H4 (cell line): ENCODE measurements at places on chromosomes 1 and 21.

GRCh38 chr21:35223480-35224156 is 174.5 kb upstream of the RUNX1 start:
- DNase-seq = no peak

- no peak for DNase-seq
Measured at GRCh38 chr1:40392221-40392620, 18.7 kb downstream of the SMAP2 start.

DNA sequence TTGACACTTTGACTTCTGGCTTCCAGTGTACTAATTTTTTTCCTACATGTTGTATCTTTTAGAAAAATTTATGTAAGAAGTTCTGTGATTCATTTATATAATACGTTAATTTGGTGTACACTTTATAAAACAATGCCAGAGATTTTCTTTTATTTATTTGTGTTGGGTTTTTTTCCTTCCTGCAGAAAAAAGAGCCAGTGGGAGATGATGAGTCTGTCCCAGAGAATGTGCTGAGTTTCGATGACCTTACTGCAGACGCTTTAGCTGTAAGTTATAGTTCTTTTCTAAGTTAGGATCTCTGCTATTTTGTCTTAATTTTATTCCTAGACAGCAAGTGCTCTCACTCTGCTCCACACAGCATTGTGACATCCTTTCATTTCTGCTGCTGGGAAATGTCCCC is 14.4 kb downstream of the SARS1 start:
- no peak for DNase-seq

GRCh38 chr1:7110321-7110720 is 325.1 kb downstream of the CAMTA1 start:
- DNase-seq = no peak

DNA sequence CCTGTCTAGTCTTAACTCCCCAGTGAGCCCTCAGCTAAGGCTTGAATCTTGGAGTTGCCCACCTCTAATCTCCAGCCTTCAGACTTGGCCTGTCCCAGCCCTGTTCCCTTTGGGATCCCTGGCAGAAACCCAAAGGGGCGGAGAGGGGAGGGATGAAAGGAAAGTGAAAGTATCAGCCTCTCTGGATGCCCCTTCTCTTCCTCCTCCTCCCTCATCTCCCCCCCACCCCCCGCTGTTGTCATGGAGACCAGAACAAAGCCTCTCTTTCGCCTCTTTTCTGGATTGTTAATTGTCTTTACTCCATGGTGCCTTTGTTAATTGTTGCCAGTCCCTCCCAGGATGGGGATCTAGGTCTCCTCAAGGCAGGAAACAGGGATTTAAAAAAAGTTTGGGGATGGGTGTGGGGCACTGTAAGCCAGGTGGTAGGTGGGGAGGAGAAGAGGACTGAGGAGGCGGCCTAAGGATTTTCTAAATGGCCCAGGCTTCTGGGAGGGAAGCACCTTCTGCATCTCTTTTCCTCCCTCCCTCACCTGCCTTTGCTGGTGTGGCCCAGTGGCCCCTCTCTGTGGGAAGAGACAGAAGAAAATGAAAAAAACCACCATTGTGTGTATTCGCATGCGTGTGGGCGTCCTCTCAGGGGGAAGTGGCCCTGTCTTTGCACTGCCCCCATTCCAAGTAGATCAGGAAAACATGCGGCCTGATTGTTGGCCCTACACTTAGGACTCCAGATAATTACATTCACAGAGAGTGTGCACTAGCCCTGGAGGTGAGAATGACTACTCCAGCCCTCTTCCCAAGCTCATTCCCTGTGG is 7.5 kb upstream of the SOX13 start:
- DNase-seq = peak; percentile 50

DNA sequence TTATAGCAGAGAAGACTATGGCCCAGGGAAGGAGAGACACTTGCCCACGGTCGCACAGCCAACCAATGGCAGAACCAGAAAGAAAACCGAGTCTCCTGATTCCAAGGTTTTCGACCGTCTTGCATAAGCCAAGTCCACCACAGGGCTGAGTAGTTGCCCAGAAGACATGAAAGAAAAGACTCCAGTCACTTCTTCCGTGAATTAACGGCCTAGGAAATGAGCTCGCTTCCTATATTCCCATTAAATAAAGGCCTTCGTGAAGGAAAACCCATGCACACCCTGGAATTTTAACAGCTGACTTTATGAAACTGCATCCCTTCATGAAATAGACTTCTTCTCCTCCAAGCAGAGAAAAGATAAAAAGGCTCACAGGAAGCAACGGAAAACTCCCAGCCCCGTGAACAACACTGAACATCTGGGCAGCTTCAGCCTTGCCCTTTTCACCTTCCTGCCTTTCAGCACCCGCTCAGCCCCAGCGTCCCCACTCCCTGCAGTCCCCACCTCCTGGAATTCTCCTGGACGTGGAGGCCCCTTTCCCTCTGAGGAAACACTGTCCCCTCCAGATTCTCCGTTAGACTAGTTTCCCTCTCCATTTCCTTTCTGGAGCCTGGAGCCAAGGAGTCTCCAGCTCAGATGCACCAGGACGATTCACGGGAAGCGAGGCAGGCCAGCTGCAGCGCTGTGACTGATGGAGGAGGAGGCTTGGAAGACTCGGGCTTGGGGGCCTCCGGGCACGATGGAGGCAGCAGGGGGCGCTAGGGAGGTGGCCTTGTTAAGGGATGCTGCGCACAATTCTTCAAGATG is 2.7 kb upstream of the MYOC start:
- DNase-seq = peak; percentile 44

GRCh38 chr1:192418552-192419285 is 101.9 kb downstream of the RGS21 start:
- no peak for DNase-seq

DNA sequence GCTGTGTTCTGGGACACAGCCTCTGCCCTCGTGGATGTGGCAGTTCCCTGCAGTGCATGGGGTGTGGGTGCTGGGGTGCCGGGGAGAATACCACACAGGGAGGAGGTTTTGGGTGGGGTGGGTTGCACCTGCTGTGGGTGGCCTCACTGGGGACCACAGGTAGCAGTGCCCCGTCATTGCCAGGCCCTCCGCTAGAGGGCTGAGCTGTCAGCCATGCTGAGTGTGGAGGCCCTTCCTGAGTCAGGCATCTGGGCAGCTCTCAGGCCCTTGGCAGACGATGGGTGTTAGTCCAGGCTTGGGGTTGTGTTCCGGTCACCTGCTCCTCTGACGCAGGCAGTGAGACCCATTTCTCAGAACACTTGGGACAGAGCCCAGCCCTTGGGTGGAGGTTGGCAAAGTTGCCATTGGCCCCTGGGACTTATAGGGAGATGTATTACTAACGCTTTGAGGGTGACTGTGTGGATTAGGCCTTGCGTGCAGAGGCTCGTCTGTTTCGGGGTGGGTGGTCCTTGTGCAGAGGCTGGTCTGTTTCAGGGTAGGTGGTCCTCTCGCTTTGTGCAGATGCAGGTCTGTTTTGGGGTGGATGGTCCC is 23.9 kb downstream of the PCNT start:
- DNase-seq = no peak

DNA sequence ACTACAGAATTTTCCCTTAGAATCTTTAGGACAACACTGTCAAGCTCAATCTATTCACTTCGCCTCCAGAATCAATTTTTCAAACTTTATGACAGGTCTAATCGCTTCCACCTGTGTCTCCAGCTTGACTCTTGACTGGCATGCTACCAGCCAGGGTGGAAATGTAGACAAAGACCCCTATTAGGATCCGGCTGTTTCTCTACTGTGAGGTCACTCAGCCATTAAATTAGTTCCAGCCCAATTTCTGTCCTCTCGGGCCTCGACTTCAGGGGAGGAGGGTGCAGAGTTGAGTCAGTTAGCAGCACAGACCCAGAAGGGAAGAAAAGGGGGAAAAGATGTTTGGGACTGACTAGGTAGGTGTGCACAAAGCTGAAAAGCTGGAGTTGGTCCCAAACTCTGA is 78.5 kb downstream of the HLCS start:
- DNase-seq = no peak

- no peak for DNase-seq
Measured at GRCh38 chr1:49229555-49229954, 452.9 kb upstream of the BEND5 start.

DNA sequence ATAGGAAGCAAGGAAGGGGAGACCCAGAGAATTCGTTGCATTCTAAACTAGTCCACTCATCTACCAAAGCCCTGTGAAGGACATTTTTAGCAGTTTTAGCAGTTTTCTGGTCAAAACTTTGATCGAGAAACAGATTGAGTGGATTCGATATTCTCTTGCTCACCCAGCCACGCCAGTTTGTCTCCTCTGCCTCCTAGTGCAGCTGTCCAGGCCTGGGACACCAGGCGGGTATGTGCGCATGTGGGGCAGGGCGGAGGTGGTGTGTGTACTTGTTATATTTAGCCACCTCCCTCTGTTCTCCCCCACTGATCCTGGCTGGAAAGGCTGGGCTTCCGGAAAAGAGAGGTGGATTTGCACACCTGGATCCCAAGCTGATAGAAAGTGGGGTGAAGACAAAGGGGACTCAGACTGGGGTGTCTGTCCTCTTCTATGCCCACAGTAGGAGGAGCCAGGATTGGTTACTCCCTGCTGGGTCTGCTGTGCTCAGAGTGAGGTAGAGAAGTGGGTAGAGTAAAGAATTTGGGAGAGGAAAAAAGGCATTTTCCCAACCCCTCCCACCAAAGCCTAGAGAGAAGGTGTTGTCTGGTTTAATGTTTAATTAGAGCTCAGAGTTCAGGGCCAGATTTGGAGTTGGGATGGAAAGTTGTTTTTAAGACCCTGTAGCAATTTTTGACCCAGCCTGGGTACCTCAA is 3.8 kb downstream of the LMNA start:
- no peak for DNase-seq

- DNase-seq = no peak
Measured at GRCh38 chr1:192547501-192547900, 28.1 kb upstream of the RGS1 start.

DNA sequence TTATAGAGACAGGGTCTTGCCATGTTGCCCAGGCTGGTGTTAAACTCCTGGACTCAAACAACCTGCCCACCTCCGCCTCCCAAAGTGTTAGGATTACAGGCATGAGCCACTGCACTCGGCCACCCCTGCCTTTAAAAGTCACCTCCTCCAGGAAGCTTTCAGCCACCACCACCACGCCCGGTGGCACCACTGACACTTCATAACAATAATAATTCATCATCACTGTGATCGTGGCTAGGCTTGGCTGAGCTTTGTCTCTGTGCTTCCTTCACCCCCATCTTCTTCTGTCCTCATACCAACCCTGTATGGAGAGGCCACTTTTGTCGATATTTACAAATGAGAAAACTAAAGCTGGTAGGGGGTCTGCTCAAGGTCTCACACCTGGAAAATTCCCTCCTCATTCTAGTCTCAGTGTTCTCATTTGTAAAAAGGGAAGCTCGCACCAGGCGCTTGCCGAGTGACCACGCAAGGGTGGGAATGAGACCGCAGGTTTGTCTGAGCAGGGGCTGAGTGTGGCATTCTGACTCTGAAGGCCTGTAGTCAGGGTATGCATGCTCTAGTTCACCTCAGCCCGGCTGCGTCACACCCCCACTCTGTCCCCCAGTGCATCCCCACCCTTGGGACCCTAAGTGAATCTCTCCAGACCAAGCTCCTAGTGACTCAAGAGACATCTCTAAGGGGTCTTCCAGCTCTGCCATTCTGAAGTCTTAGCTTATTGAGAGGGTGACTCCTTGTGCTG is 12.9 kb upstream of the EPHA2 start:
- DNase-seq = no peak

DNA sequence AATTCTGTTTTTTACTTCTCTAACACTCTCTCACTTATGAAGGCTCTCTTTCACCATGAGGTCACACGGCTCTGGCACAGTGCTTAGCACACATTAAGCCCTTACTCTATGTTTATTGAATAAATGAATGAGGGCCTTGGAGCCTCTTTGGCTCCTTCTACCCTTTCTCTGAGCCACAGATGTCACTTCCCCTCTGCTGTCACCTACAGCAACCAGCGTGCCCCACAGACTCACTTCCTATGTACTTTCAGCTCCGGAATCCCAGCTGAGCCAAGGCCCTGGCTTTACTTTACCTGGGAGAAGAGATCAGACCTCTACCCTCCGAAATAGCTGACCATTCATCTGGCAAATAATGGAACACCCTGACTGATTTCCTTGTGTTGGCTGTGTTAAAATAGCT is 53.7 kb upstream of the HMCN1 start:
- no peak for DNase-seq

DNA sequence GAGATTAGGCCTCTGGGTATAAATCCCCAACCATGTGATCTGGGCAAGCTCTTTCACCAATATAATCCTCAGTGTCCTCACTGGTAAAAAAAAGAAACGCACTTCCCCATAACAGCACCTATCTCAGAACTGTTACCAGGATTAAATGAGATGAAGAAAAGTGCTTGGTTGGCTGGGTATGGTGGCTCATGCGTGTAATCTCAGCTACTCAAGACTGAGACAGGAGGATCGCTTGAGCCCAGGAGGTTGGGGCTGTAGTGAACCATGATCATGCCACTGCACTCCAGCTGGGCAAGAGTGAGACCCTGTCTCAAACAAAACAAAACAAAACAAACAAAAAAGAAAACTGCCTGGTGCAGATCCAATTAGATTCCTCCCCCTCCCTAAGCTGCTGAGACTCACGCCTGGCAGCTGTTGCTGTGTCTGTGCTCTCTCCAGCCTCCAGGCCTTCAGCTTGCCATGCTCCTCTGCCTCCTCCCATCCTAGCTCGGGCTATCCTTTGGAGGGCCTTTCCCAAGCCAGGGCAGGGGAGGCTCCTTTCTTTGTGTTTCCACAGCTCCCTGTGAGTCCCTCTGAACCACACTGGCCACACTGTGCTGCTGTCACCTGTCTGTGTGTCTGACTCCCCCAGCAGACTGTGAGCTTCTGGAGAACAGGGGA is 19.0 kb downstream of the CYB5RL start:
- DNase-seq = no peak

- peak; percentile 96 for DNase-seq
Measured at GRCh38 chr21:35048706-35049617, at the start of gene RUNX1. RUNX1 (minus strand) TSS chr21:35049302.

DNA sequence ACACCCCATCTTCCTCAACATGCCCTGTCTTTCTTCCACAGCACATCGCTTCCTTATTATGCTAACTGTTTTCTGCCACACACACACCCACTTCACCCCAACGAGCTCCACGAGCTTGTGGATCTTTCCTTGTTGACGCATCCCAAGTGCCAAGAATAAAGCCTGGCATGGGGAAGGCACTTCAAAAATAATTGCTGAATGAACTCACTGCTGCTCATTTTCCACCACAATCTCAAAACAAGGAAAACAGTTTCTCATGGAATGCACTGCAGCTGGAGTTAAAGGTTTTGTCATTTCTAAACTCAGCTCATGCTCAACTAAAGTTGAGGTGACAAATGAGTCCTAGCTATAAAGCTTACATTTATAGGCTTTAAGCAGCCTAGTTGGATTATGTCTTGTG is 86.0 kb downstream of the TIAM1 start:
- DNase-seq = no peak

DNA sequence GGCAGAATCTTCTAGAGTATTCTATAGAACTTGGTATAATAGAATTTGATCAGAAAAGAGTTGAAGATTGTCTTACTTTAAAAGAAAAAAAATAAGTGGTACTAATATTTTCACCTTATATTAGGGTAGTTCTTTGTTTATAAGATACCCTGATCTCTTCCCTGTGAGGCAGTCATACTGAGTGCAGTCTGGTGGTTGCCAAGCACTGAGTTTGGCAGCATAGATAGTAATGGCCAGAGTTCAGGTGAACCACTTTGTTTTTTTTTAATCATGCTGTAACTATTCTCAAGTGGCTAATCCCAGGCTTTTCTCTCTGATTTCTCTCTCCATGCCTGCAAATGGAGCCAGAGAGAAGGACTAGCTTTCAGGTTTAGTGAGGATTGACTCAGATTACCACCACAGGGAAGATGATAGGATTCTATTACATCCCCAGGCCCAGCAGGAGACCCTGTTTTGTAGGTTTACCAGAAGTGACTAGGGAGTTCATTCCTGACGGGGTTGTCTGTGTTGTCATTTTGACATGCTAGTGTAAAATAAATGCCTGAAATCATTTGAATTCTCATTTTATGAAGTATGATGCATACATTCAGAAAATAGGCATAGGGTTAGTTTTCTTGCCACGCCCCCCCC is 16.7 kb downstream of the KDM1A start:
- no peak for DNase-seq
